ENCODE measurements at places on chromosomes 3 and 15.

GRCh38 chr3:113174801-113175485 lies 36.4 kb upstream of the BOC start:
- DNase-seq, result no peak

GRCh38 chr15:92612891-92613290 lies 42.7 kb downstream of the FAM174B start:
- no peak for DNase-seq

DNA sequence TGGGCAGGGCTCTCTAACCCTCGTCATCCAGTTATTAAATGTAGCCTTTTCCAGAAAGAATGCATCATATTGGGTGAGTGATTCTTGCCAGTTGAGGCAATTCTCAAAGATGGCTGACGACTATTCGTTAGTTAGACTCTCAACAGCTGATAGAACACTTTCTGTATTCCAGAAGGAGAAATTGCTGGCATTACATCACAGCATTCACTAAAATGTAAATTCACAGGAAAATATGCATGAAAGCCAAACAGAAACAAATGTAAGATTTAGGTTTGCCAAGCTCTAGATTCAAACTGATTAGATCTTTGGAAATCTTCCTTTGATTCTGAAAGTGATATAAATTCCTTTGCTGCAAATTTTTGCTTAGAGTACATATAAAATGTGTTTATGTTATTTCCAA lies 1501.0 kb downstream of the SI start:
- no peak for DNase-seq

- no peak for DNase-seq
Observed at GRCh38 chr15:86101818-86102217, 22.1 kb downstream of the AGBL1 start.

GRCh38 chr3:106728315-106729098 lies 648.7 kb upstream of the CCDC54 start:
- no peak for DNase-seq

DNA sequence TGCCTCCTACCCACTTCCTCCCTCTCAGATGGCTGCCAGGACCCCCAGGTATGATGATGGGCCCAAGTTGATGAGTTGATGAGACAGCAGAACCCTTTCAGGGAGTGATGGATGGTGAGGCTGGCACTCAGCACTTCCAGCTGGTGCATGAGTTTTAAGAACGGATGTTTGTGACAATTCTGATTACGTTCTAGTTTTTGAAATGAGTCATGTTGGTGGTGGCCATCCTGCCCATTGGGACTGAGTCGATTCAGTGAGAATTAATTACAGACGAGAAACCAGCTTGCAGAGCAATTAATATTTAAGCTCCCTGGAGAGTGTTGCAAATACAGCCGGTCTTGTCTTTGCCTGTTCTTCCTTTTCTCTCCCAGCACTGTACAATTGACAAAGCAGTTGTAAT lies 56.9 kb upstream of the NR2C2 start:
- DNase-seq, result no peak

DNA sequence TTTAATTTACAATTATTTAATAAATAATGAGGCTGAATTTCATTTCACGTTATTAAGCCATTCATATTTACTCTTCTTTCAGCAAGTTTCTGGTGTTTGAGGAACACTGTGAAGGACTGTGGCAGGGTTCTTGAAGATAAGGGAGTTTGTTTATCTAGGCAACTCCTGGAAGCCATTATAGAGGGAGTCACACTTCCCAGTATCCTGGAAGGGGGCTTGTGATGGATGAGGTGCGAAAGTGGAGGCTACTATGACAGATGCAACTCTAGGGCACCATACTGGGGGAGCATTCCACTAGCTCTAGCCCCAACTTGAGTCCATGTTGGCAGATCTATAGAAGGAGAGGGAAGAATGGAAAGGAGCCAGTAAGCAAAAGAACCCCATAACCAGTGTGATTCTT lies 14.4 kb downstream of the CNOT10 start:
- no peak for DNase-seq

GRCh38 chr15:91534976-91535375 lies 318.5 kb upstream of the SLCO3A1 start:
- no peak for DNase-seq

- no peak for DNase-seq
Observed at GRCh38 chr3:159077860-159078259, 276.0 kb downstream of the MFSD1 start.

GRCh38 chr3:37240170-37240945 lies 66.0 kb upstream of the LRRFIP2 start:
- DNase-seq, result no peak

DNA sequence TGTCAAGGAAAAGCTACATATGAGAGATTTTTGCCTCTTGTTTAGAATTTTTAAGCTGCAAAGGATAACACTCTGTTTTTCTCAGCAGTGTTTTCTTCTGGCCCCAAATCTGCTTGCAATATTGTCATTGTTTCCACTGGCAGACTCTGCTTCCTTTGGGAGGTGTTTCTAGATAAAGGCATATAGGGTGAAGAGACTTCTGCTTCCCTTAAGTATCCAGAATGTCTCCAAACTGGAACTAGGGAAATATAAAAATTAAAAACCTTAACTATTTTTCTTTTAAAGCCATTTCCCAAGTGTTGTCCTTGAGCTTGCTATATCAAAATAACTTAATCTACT lies 225.8 kb downstream of the CGGBP1 start:
- no peak for DNase-seq

DNA sequence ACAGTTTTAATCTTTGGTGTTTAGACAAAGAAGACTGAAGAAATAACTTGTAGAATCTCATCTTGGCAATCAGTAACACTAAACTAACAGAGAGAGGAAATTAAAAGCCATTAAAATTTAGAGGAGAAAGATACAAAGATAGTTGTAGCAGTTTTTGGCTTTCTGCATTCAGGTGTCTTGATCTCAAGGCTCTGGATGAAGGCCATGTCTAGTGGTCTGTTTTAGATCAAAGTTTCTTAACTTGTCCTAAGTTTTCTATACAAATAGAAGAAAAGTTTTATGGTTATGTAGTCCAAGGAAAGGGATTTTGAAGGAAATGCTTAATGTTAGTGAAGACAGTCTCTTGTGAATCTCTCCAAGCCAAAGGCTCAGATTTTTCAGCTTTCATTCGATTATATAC lies 222.9 kb downstream of the BCHE start:
- no peak for DNase-seq

DNA sequence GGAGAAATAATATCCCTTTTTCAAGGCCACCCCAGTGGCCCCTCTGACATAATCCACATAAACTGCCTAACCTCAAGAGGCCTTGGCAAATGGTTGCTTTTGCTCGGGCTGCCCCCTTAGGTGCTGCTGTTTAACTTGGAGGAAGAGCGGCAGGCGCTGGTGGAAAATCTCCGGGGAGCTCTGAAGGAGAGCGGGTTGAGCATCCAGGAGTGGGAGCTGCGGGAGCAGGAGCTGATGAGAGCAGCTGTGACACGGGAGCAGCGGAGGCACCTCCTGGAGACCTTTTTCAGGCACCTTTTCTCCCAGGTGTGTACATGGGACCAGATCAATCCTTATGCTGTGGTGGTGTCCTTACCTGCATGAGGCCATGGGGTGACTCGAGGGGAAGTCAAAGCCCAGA lies 15.0 kb downstream of the DUOX1 start:
- no peak for DNase-seq

GRCh38 chr3:185049710-185050109 lies 103.2 kb downstream of the C3orf70 start:
- DNase-seq, result no peak

- no peak for DNase-seq
Observed at GRCh38 chr3:173865900-173866498, 468.5 kb downstream of the NLGN1 start.

DNA sequence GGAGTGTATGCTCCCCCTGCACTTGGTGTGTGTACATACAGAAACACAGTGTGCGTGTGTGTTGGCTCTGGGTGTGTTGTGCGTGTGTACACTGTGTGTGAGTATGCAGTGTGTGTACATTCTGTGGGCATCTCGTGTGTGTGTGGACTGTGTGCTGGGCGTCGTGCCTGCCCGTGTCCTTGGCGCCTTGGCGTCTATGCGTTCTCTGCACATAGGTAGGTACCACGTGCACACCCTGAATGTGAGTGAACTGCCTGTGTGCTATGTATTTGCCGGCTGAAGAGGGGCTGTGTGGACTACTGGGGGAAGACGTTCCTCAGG lies 481 bp upstream of the ECE2 start:
- DNase-seq, result no peak

GRCh38 chr15:29348336-29348914 lies 78.8 kb upstream of the NSMCE3 start:
- no peak for DNase-seq

- DNase-seq, result no peak
Observed at GRCh38 chr15:91469632-91470567, 369.8 kb downstream of the SV2B start.
